ENCODE measurements at places on chromosomes 13 and 19. TPM values are rescaled to one million over a fixed set of nuclear protein-coding genes. Genes with fewer than 3 reads are reported as not detected.

Gene TJP3
- 1.4 TPM for total RNA-seq

Gene ZNF541
- 0.14 TPM for total RNA-seq

DNA sequence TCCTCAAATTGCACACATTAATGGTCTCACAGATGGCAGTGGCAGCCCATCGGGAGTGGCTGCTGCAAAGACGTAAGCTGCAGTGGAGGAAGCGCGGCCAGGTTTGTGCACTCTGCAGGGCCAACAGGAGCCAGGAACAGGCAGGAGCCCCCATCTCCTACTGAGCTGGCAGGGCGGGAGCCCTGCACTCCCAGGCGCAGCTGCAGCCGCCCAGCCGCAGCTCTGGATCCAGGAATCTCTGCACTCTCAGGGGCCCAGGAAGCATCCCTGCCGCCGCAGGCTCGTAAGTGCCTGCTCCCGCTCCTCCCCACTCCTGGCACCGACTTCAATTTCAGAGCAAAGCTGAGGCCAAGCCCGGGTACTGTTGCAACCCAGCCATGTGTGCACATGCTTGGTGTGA, 37.5 kb downstream of the ANKRD27 start:
- no peak for DNase-seq

DNA sequence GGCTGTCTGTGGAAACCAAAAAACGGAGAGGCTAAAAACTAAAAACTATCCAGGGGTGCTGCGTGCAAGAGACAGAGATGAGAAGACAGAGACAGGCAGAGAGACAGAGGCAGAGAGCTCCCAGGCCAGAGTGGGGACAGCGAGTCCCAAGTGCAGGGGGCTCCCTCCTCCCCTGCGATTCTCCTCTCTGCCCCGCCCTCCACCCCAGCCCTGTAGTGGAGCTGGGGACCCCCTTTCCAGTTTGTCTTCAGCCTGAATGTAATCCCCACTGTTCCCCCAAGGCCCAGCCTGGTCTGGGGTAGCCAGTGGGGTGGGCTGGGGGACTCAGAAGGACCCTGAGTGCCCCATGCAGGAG, 2.0 kb downstream of the NFIC start:
- DNase-seq: no peak

GRCh38 chr13:85521657-85522056, 277.6 kb downstream of the SLITRK6 start:
- no peak for DNase-seq
